NCI-H187 treated with DMSO at 0.1 percent for 48 hours (cell line): ENCODE measurements at places on chromosomes 7 and 10.

DNA sequence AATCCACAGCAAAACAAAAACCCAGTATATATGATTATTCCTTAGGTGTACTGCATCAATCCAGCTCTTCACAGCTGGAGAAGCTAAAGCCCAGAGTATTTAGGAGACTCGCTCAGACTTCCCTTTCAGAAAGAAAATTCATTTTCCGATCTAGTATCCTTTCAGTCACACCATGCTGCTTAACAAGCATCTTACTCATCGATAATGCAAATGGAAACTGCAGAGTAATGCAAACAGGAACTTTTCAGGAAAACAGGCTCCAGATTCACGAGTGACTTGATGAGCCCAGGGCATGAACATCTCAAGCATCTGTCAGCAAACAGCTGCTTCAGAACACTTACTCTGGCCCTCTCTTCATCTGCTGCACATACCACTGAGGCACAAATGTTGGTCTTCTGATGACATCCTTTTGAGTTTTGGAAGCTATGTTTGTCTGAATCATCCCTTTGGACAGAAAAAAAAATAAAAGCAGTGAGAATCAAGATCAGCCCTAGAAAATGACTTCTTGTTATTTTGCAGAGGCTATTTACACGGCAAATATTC, 24.9 kb upstream of the ZC3HAV1L start:
- DNase-seq: no peak

- no peak for DNase-seq
These were observed 139.5 kb upstream of the FERD3L start for GRCh38 chr7:19284596-19285300.

DNA sequence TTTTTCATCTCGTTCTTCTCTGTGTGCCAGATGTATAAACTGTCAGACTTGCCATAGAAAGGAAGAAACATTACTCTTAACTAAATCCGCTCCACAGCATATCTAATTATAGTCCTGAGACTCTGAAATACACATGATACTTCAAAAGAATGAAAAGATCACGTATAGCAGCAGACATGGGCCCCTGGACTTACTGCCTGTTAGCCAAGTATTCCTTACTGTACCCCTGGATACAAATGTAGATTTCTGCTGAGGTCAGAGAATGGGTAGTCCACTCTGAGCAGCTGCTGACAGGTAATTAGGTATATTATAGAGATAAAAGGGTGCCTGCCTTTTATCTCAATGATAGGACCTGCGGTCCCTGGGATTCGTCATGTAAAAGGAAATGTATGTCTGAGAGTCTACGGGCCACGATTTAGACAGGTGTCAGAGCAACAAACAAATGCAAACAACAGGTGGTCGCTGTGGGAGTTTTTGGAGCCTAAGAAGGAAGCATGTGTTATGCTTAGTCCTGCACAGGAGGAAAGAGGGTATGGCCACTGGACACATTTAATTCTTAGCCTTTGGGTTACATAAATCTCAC, 69.4 kb downstream of the VOPP1 start:
- DNase-seq: no peak

DNA sequence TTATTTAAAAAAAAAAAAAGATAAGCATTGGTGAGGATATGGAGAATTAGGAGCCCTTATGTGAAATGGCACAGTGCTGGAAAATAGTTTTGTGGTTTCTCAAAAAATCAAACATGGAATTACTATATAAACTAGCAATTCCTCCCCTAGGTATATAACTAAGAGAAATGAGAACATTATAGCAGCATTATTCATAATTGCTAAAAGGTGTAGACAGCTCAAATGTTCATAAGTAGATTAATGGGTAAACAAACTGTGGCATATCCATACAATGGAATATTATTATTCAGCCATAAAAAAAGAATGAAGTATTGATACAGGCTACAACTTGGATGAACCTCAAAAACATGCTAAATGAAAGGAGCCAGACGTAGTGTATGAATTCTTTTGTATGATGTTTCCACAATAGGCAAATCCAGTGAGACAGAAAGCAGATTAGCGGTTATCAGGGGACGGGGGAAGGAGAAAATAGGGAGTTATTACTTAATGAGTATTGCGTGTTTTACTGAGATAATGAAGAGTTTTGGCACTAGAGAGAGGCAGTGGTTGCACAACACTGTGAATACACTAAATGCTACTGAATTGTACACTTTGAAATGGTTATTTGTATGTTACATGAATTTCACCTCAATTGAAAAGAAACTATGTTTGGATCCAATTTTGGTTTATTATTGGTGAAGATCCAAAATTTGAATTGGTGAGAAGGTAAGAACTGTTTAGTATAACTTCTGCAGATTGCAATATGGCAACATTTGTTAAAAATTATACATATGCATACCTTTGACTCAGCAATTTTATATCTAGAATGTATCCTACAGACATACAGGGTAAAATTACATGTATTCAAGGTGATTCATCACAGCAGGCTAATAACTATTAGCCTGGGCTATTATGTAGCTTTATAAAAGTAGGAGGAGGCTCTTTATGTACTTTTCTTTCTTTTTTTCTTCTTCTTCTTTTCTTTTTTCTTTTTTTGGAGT, 69.7 kb downstream of the VCL start:
- DNase-seq: no peak

- DNase-seq: no peak
These were observed 83.9 kb upstream of the FGFR2 start for GRCh38 chr10:121681997-121682687.

DNA sequence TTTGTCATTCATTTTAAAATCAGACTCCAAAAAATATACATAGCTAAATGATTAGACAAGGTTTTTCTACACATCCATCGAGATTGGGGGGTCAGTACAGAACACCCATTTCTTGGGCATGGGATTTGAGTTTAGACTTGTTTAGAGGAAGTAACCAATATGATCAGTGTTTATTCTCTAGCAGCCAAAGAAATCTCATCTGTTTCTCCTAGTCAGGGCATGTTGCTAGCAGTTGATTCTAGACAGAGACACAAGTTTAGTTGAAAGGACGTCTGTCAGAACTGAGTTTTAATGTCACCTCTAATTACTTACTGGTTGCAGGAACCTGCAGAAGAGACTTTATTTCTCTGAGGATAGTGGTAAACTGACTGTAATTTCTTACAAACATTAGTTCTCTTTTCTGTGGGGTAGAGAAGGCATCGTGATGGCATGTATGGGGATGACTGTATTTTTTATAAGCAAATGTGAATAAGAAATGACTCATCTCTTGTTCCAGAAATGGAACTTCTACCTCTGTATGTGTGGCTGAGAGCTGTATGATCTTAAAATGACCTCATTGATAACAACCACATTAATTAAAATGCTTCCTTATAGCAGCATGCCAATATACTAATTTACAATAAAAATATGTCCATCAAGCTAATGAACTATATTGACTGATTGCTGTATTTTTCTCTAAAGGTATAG, 30.6 kb upstream of the RHOBTB1 start:
- DNase-seq: no peak

DNA sequence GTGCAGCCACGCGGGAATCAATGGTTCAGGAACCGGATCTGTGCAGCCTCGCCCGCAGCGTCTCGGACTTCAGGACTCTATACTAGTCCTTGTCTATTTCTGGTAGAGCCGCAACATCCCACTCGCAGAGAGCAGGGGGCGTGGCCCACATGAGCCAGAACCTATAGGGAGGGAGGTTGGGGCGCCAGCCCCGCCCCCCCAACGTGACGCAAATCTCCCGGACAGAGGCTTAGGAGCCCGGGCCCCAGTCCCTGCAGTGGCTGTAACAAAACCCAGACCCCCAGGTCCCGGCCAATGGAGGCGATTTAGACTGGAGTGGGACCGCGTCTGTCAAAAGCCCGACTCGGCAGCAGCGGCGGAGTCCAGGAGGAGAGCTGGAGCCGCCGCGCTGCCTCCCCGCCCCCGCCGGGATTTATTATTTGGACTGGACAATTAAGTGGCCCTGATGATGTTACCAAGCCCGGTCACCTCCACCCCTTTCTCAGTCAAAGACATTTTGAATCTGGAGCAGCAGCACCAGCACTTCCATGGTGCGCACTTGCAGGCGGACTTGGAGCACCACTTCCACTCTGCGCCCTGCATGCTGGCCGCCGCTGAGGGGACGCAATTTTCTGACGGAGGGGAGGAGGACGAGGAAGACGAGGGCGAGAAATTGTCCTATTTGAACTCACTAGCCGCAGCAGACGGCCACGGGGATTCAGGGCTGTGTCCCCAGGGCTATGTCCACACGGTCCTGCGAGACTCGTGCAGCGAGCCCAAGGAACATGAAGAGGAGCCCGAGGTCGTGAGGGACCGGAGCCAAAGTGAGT, at the start of gene NKX2-3:
NKX2-3 (plus strand) TSS at position 256 of the 809 bp plus-strand sequence; CDS start at position 446, 190 bp downstream.
- no peak for DNase-seq

DNA sequence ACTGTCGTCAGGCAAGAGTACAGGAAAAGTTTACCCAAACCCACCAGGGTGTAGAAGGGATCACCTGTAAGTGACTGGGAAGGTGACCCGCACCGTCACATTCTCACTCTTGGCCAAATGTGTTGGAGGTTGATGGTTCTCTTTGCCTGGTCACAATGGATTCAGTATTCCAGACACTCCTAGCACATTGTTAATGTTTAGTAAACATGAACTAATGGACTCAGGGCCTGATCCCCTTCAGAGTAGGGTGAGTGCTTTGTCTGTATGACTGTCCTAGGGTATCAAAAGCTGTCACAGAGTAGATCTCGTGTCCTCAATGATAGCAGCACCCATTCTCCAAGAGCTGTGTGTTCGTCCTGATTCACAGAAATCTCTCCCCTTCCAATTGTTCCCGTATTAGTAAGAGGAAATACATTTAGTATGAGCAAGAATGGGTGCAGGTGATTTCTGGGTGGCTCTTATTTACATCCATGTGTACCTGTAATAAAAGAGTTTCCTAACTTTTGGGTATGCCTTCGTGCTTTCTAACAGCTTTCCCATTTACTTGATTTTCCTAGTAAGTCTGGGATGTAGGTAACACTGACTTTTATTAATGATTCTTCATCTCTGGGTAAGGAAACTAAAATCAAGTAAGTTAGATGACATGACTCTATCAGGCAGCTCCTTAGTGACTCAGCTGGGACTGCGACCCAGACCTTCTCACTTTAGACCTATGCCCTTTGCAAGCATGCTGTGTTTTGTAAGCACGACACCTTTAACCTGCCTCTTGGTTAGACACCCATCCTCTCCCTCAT, 4.7 kb downstream of the EEPD1 start:
- DNase-seq: no peak

- no peak for DNase-seq
These were observed 4.0 kb downstream of the PTEN start for GRCh38 chr10:87867453-87867852.

- no peak for DNase-seq
These were observed 30.8 kb downstream of the FKBP6 start for GRCh38 chr7:73358590-73359275.

GRCh38 chr10:104056619-104057273, 28.9 kb downstream of the COL17A1 start:
- DNase-seq: no peak

- DNase-seq: no peak
These were observed 44.7 kb upstream of the CDK6 start for GRCh38 chr7:92881091-92881485.

- peak; percentile 56 for DNase-seq
These were observed 91.8 kb downstream of the BAMBI start for GRCh38 chr10:28769091-28769604.

DNA sequence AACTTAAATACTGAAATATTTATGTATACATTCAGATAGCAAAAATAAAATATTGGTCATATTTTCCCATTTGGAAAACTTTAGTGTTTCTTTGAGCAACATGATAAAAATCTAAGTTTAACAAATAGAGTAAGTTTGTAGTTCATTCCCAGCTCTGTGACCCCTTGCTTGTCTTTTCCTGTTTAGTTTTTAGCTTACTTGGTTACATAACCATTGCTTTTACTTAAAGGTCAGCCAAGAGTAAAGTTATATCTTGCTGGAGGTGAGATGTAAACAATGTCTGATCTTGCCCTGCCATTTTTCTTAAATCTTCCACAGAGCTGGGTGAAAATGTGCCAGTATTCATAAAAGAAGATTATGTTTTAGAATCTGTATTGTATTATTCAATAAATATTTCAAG, 46.7 kb upstream of the MDFIC start:
- no peak for DNase-seq

DNA sequence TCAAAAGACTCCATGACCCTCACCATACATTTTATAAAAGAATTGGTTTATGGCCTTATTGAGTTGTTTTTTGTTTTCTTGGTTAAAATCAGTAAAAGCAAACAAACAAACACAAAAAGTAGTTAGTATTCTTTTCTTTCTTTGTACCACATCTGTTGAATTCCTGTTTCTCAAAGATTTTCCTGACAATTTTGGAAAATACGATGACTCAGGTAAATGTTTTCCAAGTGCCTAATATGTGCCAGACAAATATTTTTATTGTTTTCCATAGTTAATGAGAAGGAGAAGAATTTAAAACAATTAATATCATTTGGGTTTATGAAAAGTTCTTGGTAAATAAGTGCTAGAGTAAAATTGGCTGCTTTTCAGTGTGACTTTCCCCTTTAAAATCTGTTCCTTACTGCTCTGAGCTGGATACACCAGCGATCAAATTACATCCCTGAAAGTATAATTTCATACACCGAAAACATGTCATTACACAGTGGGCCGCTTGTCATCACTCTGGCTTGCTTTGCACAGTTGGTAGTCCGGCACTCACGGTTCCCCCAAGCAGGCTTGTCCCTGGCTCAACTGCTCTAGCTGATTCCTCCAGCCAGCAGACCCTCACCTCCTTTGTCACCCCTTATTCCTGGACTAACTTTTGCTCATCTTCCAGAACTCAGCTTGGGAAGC, 80.5 kb downstream of the TBXAS1 start:
- DNase-seq: no peak

DNA sequence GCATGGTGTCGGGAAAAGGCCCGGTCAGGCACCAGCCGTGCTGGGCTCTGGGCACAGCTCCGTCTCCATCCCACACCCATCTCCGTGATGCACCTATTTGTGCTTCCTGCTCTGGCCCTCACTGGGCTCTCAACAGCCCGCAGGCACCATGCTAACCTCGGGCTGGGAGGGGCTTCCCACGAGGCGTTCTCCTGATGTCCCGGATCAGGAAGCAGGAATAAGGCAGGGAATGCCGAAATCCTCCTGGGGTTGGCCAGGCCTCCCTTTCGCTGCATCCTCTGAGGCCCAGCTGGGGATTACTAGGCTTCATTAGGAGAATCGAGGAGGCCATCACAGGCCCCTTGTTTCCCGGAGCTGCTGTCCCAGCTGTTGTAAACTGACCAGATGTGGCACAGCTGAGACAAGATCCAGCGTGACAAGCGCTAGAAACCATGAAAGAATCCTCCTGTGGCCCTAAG, 72.0 kb downstream of the FAM53B start:
- DNase-seq: no peak

DNA sequence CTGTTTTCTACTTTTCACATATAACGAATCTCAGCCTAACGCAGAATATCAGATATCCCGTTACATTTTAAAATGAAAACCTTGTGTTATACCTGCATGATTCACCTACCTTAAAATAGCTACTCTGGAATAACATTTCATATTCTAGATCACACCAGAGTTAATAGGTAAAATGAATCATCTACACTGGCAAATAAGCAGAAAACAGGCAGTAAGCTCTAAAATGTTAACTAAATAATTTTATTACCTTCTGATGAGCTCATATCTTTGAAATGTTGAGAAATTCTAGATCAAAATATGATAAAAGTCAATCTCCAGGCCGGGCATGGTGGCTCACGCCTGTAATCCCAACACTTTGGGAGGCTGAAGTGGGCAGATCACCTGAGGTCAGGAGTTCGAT, 71.3 kb downstream of the CPEB3 start:
- DNase-seq: no peak

- DNase-seq: no peak
These were observed 139.4 kb downstream of the SKIDA1 start for GRCh38 chr10:21385996-21386585.

GRCh38 chr10:125083576-125083920, 76.8 kb downstream of the CTBP2 start:
- no peak for DNase-seq

GRCh38 chr7:115153769-115154477, 232.0 kb downstream of the MDFIC start:
- no peak for DNase-seq
